ENCODE measurements at places on chromosomes 7 and 10.

DNA sequence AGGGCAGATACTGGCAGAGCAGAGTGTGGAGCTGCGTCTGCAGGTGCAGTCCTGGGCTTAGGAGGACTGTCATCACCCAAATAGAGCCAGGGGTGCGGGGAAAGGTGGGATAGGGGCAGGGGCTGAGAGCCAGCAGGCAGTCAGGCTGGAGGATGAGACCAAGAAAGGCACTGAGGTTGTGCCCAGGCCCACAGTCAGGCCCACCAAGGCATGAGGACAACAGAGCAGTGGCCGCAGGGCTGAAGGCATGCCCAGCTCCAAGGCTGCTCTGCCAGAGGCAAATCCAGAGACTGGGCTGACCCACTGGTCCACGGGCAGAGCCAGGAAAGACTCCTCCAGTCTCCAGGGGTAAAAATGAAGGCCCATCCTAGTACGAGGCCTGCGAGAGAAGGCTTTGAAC, 24.4 kb upstream of the GATAD1 start:
- DNase-seq: no peak

DNA sequence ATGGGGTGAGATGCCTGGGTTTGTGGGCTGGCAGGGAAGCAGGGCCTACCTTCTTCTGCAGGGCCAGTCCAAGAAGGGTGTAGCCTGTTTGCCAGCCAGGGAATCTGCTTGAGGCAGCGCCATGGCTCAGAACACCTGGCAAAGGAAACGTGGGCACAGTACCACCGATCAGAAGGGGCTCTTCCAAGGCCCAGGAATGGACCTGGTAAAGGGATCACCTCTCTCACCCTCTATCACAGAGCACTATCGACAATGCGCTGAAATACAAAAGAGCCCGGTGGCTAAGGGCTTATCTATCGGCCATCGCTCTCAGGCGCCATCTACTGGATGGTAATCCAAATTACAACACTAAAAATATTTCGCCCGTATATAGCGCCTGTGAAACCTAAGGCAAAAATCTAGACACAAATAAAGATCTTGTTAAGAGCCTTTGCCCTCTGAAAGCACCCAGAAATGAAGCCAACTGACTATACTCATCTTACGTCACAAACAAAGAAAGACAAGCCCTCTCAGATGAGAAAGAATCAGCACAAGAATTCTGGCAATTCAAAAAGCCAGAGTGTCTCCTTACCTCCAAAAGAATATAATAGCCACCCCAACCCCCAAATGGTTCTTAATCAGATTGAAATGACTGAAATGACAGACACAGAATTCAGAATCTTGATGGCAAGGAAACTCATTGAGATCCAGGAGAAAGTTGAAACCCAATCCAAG, 217.8 kb upstream of the HPS1 start:
- DNase-seq: no peak

DNA sequence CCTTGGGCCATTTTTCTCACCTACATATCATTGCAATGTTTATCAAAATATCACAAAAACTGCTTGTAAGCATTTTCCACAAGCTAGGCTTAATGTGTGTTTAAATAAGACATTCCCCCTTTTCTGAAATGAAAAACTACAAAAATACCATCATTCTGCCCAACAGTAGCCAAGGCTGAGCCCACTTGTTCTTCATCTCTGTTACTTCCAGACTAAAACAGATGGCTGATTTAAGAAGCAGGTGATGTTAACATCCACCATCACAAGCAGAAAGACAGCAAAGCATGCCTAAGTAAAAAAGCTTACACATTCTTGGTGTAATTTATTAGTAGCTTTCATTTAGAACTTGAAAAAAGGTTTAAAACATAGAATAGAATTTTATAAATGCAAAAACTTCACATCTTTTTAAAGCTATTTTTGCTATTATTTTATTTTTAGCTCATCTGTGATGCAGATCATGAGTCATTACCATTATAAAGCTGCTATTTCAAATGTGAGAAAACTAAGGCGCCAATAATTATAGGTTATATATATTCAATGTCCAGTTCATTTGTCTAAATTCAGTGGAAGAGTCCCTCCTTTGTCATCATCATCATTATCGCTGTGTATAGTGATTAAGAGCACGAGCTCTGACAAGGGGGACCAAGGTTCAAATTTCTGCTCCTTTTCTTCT, 109.4 kb downstream of the RELN start:
- DNase-seq: no peak

DNA sequence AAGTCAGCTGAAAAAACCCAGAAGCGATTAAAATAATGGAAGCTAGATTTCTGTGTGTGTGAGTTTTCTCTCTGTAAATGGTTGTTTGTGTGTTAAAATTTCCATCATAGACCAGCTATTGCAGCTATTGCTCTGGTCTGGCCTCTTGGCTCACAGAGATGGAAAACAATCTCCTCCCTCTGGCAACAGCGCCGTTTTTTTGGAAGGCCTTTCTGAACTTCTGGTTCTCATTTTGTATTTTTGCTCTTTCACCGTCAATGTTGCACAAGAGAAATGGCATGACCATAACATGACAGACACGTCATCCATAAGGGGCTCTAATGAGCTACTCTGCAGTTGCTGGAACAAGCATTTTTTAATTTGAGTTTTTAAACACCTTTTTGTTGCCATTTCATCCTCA, 91.0 kb downstream of the CUBN start:
- no peak for DNase-seq

DNA sequence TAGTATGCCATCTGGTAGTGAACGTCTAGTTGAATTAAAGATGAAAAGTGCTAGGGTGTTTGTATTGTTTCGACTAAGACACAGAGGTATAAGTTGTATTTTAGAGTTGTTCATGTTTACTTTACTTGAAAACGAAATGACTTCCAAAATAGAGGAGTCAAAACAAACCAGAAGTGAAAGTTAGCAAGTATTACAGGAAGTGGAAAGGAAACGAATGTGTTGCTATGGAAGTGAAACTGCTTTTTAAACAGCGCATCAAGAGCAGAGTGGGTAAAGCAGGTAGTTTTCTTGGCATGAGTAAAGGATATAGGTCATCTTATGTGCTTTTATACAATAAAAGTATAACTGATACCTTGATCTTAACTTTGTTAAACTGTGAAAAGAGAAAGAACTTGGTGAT, 20.0 kb upstream of the GALNTL5 start:
- DNase-seq: no peak

DNA sequence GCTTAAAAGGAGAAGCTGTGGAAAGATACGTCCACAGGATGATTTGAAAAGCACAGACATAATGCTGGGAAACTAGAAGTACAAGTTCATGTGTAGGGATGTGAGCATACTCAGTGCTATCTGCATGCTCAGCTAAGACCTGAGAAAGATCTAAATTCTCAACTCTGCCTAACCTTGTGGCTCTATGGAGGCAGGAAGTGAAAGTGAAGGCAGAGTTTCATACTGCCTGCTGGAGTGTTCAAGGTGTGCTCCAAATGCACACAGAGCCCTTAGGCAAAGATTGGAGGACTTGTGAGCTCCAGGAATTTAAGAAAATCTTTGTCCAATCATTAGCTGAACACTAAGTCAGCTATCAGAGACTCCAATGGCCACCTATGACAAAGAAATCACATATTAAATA, 190.9 kb downstream of the RNLS start:
- DNase-seq: no peak

DNA sequence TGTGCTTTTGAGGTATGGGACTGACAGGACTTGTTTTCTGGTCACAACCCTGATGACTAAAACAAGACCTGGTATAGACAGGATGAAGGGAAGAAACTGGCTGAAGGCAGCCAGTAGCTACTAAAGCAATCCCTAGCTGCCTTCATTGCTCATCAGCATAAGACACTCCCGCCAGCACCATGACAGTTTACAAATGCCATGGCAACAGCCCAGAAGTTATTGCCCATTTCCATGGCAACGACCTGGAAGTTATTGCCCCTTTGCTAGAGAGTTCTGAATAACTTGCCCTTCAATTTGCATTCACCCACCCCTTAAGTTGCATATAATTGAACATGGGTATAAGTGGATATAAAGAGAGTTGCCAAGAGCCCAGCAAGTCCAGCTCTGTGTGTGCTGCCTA, 169.6 kb upstream of the FAM171A1 start:
- no peak for DNase-seq

- DNase-seq: no peak
Measured at GRCh38 chr10:651692-652091, 37.8 kb downstream of the DIP2C start.

DNA sequence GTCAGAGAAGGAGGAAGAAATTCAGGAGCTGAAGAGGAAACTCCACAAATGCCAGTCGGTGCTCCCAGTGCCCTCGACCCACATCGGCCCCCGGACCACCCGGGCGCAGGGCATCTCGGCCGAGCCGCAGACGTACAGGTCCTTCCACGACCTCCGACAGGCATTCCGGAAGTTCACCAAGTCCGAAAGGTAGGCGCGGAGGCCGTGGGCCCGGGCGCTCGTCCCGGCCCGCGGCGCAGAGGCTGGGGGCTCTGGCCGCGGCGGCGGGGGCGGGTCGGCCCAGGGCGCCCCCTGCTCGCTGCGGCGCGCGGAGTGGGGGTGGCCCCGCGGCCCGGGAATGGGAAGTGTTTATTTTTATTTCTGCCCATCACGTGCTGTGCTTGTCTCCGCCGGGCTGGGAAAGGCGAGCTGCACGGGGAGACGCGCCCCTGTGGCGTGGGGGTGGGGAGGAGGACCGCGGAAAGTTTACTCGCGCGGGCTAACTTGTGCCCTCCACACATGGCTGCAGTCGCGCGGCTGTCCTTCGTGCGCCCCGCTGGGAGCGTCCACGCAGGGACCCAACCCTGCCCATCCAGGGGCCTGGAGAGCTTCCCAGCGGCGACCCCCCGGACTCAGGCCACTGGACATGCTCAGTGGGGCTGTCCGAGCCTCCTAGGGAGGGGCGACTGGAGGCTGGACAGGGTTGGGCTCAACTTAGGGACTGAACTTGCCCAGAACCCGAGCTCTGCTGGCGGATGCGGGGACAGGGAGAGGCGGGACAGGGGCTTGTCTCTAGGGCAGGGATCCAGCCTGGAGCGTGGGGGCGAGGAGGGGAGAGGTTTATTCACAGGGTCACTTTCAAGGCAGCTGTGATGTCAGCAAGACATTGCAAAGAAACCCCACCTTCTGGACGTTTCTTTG, 82.6 kb upstream of the PRKG1 start:
- DNase-seq: no peak

- no peak for DNase-seq
Measured at GRCh38 chr7:77796960-77797359, 1.3 kb downstream of the TMEM60 start.

GRCh38 chr10:33094263-33095051, 136.4 kb upstream of the ITGB1 start:
- DNase-seq: no peak

GRCh38 chr7:123649964-123650363, 5.7 kb upstream of the LMOD2 start:
- DNase-seq: no peak

DNA sequence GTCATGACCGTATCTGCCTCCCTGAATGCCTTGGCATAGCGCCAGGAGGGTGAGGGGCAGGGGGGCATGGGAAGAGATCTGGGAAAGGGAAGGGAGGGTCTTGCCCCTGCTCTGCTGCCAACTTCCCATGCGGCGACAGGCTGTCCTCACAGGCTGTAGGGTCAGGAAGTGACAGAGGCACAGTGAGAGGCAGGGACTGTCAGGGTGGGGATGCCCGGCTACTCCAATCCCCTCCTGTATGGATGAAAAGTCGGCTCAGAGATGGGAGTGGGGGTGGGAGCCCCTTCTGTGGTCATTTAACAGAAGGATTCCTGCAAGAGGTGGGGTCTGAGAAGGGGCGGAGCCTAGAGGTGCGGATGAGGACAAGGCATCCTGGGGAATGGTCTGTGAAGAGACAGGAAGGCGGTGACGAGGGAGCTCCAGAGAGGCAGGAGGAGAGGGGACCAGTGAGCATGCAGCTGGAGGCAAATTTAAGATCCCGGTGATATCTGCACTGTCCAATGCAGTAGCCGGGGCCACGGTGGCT, 20.8 kb upstream of the UNC5B start:
- no peak for DNase-seq

- no peak for DNase-seq
Measured at GRCh38 chr7:143460271-143460979, 17.2 kb downstream of the TAS2R60 start.

DNA sequence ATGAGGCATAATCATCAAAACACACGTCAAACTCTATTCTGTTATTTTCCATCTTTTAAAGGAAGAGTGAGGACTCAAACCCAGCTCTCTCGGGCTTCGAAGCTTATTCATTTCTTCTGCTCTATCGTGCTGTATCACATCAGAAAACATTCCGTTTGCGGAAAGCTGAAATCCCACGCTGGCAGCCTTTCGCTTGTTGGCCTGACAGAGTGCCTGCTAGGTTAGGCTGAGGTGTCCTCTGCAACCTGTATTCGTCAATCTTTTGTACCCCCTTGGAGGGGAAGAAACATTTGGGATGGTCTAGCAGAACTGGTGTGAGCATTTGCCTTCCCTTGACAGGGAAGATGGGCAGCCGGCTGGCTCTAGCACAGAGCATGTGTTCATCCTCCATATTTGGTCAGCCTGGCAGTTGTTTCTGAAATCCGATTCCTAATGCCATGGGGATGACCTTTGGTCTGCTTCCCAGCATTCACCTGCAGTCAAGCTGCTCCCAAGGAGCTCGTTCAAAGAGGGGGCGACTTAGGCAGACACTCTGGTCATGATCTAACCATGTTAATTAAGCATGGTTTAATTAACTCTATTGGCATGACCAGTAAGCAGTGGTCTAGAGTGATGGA, 55.2 kb downstream of the TACC2 start:
- DNase-seq: no peak

DNA sequence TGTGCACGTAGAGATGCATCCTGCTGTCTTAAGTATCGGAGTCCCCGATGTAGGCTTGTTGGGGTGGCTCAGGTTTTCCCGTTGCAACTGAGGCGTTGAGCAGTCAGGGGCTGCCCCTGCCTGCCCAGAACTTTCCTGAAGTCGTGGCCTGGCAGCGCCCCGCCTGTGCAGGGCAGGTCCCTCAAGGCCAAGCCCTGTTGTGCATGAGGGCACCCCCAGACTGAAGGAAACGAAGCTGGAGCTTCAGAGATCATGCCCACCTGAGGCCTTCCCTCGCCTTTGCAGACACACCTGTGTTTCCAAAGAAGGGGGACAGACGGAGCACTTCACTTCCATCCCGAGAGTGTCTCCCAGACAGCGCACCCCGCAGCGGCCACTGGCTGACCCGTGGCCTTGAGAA, 121.1 kb downstream of the NKX6-2 start:
- DNase-seq: no peak

GRCh38 chr10:104892879-104893617, 252.0 kb downstream of the SORCS3 start:
- DNase-seq: no peak

DNA sequence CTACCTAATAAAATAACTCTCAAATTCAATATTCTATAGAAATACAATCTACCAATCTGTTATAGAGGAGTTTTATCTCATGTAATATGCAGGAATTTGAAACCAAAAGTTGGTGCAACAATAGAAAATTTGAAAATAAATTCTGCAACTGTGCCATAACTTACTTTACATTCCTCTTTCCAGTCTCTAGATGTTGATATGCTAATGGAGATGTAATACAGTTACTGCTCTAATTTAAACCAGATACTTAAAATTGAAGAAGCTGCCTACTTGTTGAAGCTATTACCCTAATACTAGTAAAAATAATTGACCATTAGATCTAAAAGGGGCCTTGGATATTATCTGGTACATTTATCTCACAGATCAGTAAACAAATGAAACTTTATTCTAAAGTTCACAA, 1.4 kb downstream of the ENKUR start:
- DNase-seq: no peak

All from natural killer cell treated with Interleukin-12 subunit alpha and Interleukin-12 subunit beta and Interleukin-15 and Interleukin-18, amount 100 ng/mL, for 72 hours (primary cell).